Kasumi-1 (cell line): ENCODE measurements at places on chromosomes 1 and 21.

DNA sequence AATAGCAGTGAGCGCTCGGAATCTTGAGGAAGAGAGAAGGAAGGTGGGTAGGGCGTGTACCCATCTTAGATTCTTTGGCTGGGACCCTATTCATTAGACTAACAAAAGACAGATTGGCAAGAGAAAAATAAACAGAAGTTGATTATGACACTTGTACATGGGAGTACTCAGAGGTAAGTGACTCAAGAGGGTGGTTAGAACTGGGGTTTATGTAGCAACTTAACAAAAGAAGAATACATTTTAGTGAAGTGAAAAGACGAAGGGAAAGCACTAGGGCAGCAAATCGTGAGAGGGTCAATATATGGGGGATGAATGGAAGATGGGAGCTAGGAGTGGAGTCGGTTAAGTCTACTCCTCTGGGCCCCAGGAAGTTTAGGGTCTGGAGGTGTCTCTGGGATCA, 25.8 kb upstream of the RCC2 start:
- no peak for DNase-seq

DNA sequence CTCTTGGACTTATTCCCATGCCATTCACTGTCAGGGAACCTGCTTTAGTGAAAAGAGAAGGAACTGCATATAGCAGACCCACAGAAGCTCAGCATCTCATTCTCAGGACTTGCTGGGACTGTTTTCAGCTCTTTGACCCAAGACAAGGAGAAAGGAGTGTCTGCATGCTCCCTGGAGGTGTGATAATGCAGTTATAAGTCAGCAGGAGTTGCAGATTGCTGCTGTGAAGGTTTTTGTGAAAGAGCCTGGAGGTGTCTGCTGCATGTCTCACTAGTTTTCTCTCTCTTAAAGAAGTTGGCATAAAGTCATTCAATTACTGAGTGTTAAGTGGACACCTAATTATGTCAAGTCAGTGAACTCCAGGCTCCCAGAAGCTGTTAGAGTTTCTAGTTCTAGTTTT, 343.4 kb downstream of the BRINP2 start:
- DNase-seq = no peak

- DNase-seq = no peak
Observed at GRCh38 chr1:154972517-154973343, 1.8 kb upstream of the CKS1B start.

DNA sequence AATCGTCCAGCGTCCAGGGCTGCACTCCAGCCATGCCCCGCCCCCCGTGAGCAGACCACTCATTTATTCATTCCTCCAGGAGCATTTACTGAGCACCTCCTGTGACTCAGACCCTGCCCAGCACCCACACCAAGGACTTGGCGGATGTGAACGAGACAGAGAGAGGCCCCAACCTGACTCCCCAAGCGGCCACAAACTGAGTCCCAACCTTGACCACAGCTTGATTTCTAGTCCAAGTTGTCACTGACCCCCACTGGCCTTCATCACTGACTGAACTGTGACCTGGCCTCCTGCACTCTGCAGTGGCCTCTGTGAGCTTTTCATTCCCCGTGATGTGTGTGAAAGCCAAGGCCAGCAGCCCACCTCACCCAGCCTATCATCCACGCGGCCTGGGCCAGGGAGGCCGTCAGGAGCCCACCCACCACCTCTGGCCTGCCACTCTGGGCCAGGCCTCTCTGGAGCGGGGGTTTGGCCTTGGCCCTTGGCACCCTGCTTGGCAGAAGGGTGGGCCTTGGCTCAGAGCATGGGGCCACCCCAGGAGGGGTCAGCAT, 19.3 kb upstream of the RUNX3 start:
- no peak for DNase-seq

DNA sequence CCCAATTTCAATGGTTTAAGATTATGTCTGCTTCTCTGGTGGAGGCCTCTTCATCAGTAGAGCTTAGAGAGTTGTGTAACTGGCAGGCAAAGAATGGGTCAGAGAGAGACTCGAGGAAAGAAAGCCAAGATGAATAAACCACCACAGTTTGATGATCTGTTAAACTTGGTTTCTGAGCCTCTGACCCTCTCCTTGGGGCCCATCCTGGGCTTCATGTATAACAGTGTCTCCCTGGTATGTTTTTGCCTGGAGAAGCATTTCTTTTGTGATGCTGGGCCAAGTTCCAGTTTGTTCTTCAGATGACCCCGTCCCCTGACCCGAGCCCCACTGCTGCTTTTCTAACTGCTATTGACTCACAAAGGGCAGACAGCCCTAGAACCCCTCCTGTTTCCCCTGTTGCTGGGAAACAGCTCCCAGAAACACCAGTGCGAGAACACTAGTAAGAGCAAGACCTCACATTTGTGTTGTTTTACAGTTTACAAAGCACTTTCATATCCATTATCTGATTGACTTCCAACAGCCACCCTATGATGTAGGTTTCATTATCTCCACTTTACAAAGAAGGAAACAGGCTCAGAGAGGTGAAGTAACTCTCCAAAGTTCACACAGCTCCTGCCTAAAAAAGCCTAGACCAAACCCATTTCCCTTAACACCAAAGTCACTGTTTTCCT, 9.0 kb downstream of the CD2 start:
- DNase-seq = no peak

GRCh38 chr1:151920149-151920548, 10.8 kb upstream of the THEM4 start:
- DNase-seq = no peak

- no peak for DNase-seq
Observed at GRCh38 chr1:58571616-58572015, 5.4 kb downstream of the TACSTD2 start.
